Stimulated activated CD4-positive, alpha-beta T cell treated with anti-CD3 and anti-CD28 coated beads, Interleukin-12 subunit alpha, Interleukin-12 subunit beta, amount 100 ng/mL, for 24 hours (primary cell): ENCODE measurements at places on chromosomes 6 and 20.

- no peak for DNase-seq
Measured at GRCh38 chr6:25192590-25193459, 86.3 kb upstream of the CARMIL1 start.

DNA sequence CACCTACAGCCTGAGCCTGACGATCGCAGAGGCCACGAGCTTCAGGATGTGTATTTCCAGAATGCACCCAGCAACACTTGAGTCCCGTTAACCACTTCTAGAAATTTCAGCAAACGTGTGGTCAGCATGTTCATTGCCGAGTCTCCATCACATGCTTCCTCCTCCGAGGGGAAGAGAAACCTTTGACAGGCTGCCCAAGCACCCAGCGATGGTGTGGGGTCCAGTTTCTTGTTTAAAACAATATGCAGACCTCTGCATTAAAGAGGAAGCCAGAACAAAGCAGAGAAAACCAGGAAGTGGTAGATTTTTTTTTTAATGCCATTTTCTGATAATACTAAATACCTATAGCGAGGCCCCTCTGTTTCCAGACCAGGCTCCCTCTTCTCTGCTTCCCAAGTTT, 71.9 kb downstream of the GNAS-AS1 start:
- no peak for DNase-seq

DNA sequence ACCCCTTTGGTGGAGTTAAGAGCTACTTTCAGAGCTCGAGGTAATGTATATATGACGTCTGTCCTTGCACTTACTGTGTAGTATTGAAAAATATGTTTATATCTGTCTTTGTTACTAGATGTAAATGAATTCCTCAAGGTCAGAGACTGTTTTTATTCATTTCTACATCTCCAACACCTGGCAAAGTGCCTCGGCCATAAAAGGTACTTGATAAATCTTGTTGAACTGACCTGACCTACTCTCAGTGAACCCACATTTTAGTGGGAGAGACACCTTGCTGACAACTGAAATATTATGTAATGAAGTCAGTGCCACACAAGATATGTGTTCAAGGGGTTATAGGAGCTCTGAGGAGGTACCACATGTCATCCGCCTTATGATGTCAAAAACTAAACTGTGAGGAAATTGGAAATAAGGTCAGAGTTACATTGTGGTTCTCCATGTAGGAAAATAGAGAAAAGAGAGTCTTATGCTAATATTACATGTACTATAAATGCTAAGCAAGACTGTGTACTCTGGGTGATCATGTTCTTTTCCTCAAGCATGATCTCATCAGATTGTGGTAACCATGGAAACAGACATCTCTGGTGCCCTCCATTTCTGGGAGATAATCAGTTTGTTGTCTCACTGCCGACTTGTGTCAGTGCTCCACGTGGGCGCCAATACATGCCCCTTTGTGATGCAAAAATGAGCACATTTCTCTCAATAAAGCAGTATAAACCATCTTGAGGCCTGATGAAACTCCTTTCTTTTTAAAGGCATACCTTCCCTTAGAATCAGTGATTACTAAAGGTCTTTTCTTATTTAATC, 5.7 kb upstream of the TMEM30A start:
- no peak for DNase-seq

GRCh38 chr6:161316531-161316930, 42.7 kb upstream of the AGPAT4 start:
- no peak for DNase-seq

DNA sequence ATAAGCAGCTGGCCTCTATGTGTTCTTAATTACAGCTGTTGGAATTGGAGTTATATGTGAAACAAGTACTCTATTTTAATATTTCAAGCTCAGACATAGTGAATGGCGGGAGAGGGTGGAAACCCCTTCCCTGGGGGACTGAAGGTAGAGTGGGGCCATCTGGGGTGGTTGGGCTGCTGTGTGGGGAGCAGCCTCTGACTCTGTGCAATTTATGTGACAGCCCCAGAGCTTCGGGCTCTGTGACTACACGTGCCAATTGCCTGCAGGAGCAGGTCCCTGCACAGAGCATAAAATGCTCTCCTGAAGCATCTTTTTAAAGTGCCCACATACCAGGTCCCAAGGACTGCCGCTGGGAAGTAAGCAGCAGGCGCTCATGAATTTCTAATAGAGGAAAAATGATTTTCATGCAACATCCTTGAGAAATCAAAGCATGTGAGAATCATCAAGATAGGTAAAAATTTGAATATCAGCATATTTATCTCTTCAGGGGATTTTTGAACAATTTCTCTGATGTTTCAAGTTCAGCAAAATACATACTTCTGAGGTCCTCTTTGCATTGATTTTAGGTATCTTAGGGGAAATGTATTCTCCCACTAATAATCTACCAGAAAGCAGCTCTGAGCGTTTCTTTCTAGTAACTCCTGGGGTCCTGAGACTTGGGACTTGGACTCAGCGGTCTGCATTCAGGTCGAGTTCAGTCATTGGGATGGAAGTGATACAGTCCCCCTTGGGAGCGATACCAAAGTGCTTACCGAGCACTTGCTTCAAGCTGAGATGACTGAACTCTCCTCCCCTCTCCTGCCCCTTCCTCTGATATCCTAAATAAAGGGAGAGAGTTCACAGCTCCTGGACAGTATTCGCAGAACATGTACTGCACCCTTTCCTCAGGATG, 40.0 kb downstream of the ALDH8A1 start:
- DNase-seq: no peak

DNA sequence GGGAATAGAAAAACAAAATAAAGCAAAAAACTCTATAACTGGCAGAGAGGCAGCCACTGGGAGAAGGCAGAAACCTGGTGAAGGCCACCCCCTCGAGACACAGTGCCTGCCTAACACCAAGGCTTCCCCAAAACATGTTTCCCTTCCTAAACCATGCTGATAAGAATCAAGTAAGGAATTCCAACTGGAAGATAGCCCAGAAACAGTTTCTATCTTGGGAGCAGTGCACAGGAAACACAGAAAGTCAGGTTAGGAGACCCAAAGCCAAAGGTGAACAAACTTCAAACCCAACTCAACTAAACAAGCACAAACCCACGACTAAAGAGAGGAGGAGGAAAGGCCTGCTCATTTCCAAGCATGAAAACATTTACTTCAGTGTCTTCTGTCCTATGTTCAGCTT, 433.7 kb upstream of the RGS17 start:
- DNase-seq: no peak

GRCh38 chr6:19991176-19991575, 154.0 kb downstream of the ID4 start:
- no peak for DNase-seq

DNA sequence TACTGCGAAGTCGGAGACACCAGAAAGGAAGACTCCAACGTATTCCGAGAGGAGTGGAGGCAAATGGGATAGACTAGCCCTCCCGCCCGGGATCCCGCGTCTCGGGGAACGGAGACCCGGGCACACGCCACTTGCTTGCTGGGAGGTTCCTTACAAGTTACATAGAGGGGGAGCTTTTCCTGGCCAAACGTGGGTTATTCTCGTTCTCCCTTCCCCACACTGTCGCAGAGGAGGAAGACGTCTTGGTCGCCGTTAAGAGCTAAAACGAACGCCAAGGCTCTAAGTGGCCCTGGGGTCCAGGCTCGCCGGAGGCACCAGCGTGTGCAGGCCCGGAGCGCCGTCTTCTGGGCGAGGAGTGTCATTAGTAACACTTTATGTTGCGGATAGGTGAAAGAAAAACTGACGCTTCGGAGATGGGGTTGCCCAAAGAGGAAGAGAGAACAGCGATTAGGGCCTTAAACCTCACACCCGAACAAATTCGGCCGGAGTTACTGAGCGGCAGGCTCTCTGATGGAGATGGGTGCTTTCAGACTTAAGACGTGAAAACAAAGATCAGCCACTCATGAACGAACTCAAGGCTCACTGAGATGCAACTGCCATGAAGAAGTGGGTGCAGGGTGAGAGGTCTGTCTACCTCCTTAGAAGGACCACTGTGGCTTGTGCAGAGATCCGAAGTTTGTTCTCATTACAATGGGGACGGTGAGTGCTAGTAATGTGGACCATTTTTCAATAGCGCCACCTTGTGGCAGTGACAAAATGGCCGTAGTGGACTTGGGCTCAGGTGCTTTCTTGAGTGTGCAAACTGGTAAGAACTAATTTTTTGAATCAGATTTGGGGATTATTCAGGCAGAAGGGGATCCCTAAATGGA, 11.7 kb upstream of the ZNF311 start:
- peak; percentile 81 for DNase-seq

GRCh38 chr6:89817481-89817880, 2.1 kb downstream of the MDN1 start:
- DNase-seq: no peak

GRCh38 chr20:58712806-58713731, 20.5 kb downstream of the NPEPL1 start:
- no peak for DNase-seq

DNA sequence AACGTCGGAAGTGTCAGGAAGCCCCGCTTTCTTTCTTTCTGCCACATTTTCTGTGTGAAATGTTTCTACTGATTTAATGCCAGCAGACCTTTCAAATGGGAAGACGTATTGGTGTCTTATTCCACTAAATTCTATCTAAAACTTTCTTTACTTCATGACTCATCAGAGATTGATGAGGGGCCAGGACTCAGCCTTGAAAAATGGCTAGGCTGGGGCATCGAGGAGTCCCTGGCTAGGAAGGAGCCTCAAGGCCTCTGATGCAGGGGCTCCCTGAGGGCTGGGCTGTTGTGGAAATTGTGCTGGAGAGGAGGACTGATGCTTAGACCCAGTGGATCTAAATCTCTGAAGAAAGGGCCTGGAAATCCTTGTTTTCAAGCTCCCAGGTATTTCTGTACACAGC, 192.8 kb upstream of the PDE10A start:
- no peak for DNase-seq

DNA sequence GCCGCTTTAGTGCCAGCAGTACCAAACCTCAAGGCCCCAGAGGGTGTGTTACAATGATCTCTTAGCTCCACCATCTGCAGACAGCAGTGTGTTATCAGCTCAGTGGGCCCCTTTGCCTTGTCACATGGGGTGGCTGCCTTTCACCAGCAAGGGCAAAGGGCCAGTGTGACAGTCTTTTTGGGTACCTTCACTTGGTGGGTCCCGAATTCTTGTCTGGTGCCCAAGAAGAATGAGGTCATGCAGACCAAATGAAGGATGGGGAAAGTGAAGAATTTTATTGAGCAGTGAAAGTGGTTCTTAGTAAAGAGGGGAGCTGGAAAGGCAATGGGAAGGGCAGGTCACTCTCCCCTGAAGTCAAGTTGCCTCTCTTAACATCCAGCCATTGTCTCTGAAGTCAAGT, 2.9 kb upstream of the SMIM28 start:
- no peak for DNase-seq

DNA sequence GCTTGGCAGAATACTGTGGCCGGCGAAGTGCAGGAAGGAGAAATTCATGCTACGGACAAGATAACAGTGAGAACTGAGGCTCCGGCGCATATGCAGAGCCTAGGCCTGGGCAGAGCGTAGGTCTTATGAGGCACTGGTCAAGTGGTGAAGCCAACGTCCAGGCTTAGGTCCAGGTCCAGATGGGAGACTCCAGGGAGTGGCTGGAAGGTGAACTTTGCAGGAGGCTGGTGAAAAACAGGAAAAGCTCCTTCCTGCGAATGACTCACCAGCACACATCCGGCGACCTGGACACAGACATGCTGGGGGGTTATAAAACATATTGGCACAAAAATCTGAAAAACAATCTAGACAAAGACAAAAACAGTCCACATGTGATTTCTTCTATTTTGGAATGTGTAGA, 15.4 kb downstream of the C6orf141 start:
- no peak for DNase-seq

GRCh38 chr20:5065879-5066383, 53.8 kb downstream of the PCNA start:
- no peak for DNase-seq

DNA sequence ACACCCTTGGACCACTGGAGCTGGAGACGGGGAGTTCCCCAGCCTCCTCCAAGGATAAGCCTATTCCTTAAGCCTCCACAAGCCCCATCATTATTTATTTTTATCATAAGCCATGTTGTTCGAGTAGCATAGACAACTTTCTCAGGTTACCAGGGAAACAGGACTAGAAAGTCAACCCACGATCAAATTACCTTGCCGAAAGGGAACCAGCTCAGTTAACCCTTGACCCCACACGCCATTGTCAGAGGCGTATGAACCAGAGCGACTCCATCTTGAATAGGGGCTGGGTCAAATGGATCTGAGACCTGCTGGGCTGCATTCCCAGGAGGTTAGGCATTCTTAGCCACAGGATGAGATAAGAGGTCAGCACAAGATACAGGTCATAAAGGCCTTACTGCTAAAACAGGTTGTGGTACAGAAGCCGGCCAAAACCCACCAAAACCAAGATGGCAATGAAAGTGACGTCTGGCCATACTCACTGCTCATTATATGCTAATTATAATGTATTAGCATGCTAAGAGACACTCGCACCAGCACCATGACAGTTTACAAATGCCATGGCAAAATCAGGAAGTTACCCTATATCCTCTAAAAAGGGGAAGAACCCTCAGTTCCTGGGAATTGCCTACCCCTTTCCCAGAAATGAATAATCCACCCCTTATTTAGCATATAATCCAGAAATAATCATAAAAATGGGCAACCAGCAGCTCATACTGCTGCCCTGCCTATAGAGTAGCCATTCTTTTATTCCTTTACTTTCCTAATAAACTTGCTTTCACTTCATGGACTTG, 22.4 kb downstream of the SYNJ2 start:
- DNase-seq: no peak

- no peak for DNase-seq
Measured at GRCh38 chr6:21064756-21065340, 528.7 kb upstream of the SOX4 start.

DNA sequence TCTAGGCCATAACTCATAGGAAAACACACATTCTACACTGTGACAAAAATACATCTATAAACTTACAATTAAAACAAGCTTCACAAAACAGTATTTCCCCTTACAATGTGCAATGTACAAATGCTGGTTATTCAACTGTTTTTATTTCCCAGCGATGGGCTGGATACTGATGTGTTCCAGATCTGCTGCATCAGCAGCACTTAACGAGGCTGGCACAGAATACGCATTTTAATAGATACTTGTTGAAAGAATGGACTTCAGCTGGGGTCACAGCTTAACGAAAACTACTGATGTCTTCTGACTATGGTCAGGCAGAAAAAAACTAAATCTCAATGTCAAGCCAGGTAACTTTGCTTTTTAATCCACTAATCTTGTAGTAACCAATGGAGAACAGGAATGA, 70.9 kb downstream of the B4GALT5 start:
- DNase-seq: no peak

- no peak for DNase-seq
Measured at GRCh38 chr20:63117661-63118302, 98.1 kb downstream of the YTHDF1 start.

DNA sequence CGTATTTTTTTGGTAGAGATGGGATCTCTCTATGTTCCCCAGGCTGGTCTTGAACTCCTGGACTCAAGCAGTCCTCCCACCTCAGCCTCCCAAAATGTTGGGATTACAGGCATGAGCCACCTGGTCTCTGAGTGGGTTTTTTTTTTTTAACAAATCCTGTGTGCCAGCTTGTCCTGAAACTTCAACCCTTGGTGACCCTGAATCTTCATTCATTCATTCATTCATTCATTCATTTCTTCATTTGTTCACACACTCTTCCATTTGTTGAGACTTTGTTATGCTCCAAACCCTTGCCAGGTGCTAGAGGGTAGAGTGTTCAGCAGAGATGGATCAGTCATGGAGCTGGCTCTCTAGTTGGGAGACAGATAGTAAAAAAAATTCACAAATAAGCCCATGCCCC, 12.0 kb upstream of the VAPB start:
- no peak for DNase-seq

GRCh38 chr6:11815231-11815630, 36.6 kb upstream of the ADTRP start:
- DNase-seq: no peak
